ENCODE measurements at places on chromosomes 3 and 15.

DNA sequence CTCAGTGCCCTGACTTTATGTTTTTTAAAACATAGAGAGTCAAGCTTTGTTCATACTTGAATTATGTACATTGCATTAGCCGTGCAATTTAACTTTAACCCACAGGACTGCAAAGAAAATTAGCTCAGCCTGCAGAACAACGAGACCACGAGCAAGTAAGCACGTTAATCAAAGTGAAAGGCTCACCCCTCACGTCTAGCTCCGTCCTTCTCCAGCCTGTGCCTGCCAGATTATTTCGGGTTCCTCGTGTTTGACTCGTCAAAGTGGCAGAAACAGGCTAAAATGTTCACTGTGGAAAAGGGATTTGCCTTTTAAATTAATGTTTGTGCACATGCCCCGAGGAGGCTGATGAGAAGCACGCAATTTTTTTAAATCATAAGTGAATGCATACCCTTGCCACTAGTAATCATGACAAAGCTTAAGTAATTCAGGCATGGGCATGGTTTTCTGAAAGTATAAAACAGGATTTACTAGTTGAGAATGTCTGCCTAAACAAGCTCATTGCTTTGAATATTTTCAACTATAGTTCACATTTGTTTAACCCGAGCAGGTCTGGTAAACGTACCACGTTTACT is 15.3 kb downstream of the ZBTB38 start:
- no peak for DNase-seq

DNA sequence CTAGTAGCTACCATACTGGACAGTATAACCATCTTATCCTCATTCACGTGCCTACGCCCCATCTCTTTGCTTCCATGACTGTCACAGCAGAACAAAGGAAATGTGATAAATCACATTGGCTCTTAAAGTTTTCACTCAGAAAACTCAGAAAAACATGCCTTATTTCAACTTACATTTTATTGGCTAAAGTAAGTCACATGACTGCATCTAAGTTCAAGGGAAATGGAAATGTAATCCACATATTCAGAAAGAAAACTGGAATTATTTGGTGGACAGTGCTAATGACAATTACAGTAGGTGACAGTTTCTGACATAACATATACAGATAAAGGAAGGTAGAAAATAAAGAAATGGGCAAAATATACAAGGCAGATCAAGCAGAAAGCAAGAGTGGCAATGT is 37.4 kb upstream of the VILL start:
- DNase-seq, result no peak

DNA sequence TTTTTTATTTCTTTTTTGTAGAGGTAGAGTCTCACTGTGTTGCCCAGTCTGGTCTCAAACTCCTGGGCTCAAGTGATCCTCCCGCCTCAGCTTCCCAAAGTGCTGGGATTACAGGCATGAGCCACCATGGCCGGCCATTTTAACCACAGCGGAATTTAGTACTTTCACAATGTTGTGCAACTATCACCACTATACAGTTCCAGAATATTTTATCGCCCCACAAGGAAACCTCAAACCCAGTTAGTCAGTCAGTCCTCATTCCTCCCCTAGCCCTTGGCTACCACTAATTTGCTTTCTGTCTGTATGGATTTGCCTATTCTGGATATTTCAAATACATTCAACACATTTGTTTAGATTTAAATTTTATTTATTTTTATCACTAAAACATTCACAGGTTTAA is 15.5 kb upstream of the HOMER2 start:
- DNase-seq, result no peak

DNA sequence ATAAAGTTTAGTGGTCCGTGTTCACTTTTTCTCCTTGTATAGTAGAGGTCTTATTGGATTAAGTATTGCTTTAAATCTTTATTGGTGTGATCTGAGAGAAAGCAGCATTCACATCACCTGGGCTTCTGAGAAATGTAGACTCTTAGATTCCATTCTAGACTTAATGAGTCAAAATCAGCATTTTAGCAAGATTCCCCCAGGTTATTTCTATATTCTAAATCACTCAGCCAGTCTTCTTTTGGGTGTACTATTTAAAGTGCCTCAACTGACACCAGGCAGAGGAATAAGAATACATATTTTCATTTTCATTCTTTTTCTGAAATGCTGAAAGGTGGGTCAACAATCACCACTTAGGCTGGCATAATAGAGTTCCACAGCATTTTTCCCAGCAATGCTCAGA is 481.7 kb downstream of the TUSC7 start:
- DNase-seq, result no peak
